ENCODE measurements at places on chromosomes 11 and 22.

GRCh38 chr11:1518301-1518700, 31.7 kb upstream of the MOB2 start:
- DNase-seq: no peak

DNA sequence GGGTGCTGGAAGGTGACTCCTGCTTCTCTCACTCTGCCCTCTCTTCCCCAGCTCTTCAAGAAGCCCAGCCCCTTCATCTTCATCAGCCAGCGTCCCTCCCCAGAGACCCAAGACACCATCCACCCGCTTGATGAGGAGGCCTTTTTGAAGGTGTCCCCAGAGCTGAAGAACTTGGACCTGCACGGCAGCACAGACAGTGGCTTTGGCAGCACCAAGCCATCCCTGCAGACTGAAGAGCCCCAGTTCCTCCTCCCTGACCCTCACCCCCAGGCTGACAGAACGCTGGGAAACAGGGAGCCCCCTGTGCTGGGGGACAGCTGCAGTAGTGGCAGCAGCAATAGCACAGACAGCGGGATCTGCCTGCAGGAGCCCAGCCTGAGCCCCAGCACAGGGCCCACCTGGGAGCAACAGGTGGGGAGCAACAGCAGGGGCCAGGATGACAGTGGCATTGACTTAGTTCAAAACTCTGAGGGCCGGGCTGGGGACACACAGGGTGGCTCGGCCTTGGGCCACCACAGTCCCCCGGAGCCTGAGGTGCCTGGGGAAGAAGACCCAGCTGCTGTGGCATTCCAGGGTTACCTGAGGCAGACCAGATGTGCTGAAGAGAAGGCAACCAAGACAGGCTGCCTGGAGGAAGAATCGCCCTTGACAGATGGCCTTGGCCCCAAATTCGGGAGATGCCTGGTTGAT, 12.6 kb downstream of the IL10RA start:
- no peak for DNase-seq

DNA sequence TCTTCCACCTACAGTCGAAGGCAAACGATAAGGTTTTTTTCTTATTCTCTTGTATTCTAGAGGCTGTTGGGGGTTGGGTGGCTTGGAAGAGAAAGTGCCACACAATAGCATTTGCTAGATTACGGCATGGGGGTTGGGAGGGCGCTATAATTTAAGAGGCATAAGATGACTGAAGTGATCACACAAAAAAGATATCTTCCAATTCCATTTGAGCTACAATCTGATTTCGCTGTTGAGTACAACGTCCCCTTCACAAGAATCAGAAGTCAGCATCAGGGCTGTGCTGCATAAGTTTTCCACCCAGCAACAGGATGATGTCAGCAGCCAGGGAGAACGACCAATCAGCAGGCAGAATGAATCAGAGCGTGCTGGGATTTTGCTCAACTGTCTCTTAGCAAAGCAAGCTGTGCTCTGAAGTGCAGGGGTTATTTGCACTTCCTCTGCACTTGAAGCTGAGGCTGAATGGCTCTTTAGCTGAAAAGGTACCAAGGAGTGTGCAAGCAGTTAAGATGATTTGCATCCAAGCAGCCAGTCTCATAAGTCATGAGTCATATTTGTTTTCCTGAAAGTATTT, 23.2 kb upstream of the SESN3 start:
- DNase-seq: peak; percentile 84

GRCh38 chr11:116180806-116181600, 591.8 kb downstream of the BUD13 start:
- DNase-seq: no peak

DNA sequence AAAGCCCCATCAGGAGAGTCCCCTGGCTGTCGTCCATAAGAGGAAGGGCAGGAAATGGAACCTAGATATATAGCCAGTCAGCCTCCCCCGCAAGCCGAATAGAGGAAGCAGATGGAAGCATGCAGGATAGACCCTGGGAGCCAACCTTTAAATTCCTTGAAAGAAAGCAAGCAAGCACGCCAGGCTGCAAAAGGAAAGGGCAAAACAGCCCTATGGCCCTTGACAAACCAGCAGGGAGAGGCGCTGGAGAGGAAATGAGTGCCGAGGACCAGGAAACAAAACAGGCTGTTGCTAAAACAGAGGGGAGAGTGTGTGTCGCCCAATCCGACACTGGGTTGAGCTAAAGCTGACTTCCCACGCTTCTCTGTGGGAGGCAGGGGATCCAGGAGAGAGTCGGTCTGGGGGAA, 203.5 kb upstream of the MTNR1B start:
- peak; percentile 40 for DNase-seq

GRCh38 chr11:35115688-35116030, 23.3 kb upstream of the CD44 start:
- no peak for DNase-seq

DNA sequence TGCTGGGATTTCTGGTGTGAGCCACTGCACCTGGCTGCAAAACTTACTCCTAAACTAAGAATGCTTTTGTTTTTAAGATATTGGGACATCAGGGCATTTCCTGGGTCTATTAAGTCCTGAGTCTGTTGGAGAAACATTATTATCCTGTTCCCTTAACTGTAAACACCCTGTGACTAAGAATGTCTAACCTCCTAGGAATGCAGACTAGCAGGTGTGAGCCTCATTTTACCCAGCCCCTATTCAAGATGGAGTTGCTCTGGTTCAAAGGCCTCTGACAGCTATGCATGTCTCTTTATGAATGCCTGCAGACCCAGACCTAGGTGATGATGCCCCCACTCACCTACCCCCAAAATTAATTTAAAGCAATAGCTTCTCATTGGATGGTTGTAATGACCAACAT, 46.2 kb downstream of the DEPDC5 start:
- peak; percentile 83 for DNase-seq

GRCh38 chr22:21819183-21819770, 48.2 kb downstream of the MAPK1 start:
- DNase-seq: no peak
